ENCODE measurements at places on chromosomes 4 and X. TPM values are rescaled to one million over a fixed set of nuclear protein-coding genes. Genes with fewer than 3 reads are reported as not detected.

The PNMA3 gene
- total RNA-seq = 0.49 TPM

The LINC00632 gene
- total RNA-seq = 94.0 TPM

The GRIA2 gene
- total RNA-seq = not detected

The CENPI gene
- total RNA-seq = 0.98 TPM

The AFAP1 gene
- total RNA-seq = 22.0 TPM

The FAM156A gene
- 20.9 TPM for total RNA-seq

The NWD2 gene
- total RNA-seq = not detected

The OSTC gene
- 16.8 TPM for total RNA-seq

The ARHGAP36 gene
- not detected for total RNA-seq

The DCAF12L2 gene
- total RNA-seq = not detected

The SLC25A14 gene
- total RNA-seq = 8.2 TPM

The TRIML2 gene
- not detected for total RNA-seq

The ZNF732 gene
- total RNA-seq = 0.13 TPM

The PNMA6F gene
- not detected for total RNA-seq

The VSIG4 gene
- total RNA-seq = 392 TPM

The TRIM2 gene
- total RNA-seq = 32.8 TPM

The ANXA10 gene
- not detected for total RNA-seq

The ADH6 gene
- total RNA-seq = not detected

The KLHL34 gene
- total RNA-seq = not detected

The COL4A5 gene
- 35.5 TPM for total RNA-seq

The MXRA5 gene
- total RNA-seq = 1.4 TPM

The FAM149A gene
- total RNA-seq = 11.0 TPM

The MAP7D2 gene
- 0.57 TPM for total RNA-seq

The TBX22 gene
- total RNA-seq = not detected

The COX7B2 gene
- not detected for total RNA-seq

The NLGN4X gene
- 2.6 TPM for total RNA-seq

The F9 gene
- total RNA-seq = not detected

The ASB11 gene
- not detected for total RNA-seq

The DCAF12L1 gene
- total RNA-seq = not detected

The USP17L12 gene
- total RNA-seq = not detected

The GAGE12E gene
- not detected for total RNA-seq

The FAM47A gene
- total RNA-seq = not detected

The PLXNB3 gene
- total RNA-seq = 3.0 TPM

The MAPK10 gene
- 11.1 TPM for total RNA-seq

The PLAC8 gene
- total RNA-seq = 83.8 TPM

The KLF8 gene
- total RNA-seq = 15.3 TPM

The PITX2 gene
- not detected for total RNA-seq

The UGT2B17 gene
- 0.27 TPM for total RNA-seq

The HTR2C gene
- total RNA-seq = not detected

The GLOD5 gene
- total RNA-seq = 2.0 TPM

The RHOXF2B gene
- not detected for total RNA-seq

The SHROOM3 gene
- total RNA-seq = 80.6 TPM

The SPANXB1 gene
- total RNA-seq = not detected

The DYNLT3 gene
- total RNA-seq = 8.4 TPM

The GAGE1 gene
- total RNA-seq = not detected

The ALB gene
- total RNA-seq = 26.4 TPM

The INPP4B gene
- 12.4 TPM for total RNA-seq
